ENCODE measurements at places on chromosomes 3 and 15.

DNA sequence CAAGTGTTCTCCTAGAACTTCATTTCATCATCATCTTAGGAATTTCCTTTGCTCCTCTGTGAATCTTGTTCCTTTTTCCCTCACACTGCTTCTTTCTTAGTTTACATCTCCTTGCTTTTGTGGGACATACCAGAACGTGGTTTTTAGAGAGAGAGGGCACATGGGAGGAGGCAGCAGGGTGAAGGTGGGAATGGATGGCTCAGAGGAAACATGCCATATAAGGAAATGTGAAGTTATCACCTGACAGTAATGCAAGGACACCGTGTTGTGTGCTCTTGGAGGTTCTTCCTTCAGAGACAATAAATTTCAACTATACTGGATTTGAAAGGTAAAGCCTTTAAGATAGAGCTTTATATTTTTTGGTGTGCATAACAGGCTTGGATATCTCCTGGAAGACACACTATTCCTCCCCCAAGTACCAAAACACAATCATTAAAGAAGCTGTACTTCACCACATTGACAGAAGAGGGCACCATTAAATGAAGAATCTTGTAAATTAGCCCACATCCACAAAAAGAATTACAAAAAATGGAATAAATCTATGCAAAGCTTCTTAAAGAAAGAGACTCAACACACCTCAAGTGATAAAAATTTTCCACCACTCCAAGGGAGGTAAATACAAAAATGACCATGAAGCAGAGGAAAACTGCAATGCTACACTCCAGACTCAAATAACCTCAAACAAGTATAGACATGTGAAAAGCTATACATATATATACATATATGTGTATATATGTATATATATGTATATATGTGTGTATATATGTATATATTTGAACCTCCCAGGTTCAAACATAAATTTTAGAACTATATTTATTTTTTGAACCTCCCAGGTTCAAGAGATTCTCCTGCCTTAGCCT lies 26.1 kb downstream of the RPL39L start:
- no peak for DNase-seq

DNA sequence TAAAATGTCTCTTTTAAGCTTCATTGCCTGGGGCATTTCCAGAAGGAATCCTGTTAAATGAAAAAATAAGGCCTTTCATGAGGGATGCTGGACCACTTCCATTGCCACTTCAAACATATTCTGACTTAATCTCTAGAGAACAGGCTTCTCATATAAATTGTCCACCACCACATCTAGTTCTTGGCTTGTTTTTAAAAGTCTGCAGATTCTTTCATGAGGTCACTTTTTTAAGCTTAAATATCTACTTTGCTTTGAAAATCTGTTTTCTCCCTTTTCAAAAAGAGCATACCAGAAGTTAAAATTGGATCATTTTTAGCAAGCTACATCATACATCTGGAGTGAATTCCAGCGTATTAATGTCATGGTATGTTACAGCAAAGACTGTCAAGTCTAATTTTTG lies 131.6 kb downstream of the C3orf70 start:
- DNase-seq, result no peak

DNA sequence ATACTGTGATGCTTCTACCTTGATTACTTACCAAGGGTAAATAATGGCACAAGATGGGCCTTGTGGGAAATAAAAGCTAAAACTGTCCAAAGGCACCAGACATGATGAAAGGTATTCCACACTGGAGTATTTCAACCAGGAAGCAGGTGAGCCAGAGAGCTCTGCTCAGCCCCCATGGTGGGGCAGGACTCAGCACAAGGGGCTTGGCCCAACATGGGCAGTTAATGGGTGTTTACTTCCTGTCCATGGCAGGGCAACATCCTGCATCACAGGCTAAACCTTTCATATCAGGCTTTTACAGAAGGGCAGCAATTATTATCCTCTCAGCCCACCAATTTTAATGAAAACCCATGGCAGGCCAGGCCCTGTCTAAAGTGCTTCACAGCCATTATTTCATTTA lies 38.2 kb downstream of the MAGI1 start:
- DNase-seq, result no peak

- no peak for DNase-seq
Measured at GRCh38 chr3:183192650-183193300, 30.2 kb upstream of the LAMP3 start.

DNA sequence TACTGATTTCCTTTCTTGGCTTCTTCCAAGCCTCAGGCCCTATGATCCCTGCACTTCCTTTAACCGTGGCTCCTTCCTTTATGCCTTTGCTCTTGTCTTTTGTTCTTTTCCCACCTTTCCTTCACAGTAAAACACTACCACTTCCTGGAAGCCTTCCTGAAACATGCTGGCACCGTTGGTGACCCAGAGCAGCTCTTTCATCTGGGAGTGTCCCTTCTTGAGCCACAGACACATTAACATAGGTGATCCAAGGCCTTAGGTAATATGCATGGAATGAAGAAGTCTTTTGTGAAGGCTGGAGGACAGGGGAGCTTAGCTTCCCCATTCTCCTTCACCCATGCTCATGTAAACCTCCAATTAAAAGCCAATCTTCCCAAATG lies 39.4 kb downstream of the AMOTL2 start:
- DNase-seq, result no peak

- DNase-seq, result no peak
Measured at GRCh38 chr3:108985844-108986243, 32.2 kb upstream of the GUCA1C start.

DNA sequence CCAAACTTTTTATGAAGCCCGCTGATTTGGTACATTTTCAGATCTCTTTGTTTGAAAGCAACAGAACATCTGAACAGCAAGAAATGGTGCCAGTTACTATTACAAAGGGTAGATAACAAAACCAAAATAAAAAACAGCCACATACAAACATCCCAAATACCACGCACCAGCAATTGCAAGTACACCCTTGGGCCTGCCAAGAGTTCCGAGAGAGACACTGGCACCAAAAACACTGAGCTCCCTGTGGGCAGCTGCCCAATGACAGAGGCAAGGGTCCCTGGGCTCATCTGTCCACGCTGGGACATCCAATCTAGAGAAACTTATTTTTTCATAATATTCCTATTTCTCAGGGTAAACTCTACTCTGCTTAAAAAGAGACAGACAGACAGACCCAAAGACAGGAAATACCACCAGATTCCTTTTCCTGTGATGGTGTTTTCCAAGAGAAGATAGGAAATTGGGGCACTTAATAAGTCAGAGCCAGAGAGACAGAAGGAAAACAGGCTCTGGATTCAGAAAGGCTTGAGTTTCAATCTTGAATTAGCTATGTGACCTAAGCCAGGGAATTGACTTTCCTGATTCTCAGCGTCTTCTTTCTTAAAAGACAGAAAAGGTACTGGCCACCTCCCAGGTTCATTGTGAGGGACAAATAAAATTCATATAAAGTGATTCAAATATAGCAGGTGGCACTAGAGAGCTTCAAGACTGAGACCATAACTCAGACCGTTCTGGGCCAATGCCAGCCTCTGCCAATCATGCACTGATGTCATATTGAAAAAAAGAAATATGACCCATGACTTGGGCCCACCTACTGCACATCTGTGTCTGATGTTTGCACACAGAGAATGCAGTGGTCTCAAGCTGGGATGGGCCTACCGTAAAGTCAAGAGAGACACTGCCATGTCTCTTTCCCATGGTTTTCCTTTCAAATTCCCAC lies 61.3 kb downstream of the FOXP1 start:
- no peak for DNase-seq
